Fibroblast of gingiva (primary cell): ENCODE measurements at places on chromosomes 1 and 21.

- no peak for DNase-seq
Measured at GRCh38 chr21:44065428-44065827, 41.8 kb upstream of the PWP2 start.

GRCh38 chr1:222251847-222252246, 296.1 kb downstream of the HHIPL2 start:
- no peak for DNase-seq

DNA sequence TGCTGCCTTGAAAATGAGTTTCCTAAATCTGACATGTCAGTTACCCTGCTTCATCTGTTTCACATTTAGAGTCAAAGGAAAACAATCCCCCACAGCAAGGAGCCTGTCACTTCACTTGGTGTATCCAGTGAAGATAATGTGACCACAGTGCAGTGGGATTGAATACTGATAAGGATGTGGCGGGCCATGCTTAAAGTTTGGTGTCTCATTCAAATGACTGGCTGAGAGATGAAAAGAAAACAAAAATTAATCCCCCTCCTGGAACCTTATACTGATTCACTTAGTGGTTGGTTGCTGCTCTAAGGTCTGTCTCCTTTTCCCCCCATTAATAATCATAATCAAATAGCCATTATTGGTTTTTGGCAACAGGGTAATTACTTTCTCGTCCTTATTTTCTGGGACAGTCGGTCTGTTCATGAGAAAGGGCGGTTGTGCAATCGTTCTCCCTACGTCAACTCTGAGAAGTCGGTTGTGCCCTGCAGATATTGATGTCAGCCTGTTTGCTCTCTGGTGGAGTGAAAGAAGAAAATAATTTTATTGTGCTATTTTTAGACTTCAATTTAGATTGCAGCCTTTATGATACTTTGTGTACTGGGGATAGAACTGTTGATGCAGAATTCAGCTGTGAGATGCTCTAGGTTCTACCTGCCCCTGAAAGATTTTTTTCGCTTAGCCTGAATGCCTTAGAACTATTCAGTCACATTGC, 360.2 kb downstream of the DISC1 start:
- peak; percentile 74 for DNase-seq

DNA sequence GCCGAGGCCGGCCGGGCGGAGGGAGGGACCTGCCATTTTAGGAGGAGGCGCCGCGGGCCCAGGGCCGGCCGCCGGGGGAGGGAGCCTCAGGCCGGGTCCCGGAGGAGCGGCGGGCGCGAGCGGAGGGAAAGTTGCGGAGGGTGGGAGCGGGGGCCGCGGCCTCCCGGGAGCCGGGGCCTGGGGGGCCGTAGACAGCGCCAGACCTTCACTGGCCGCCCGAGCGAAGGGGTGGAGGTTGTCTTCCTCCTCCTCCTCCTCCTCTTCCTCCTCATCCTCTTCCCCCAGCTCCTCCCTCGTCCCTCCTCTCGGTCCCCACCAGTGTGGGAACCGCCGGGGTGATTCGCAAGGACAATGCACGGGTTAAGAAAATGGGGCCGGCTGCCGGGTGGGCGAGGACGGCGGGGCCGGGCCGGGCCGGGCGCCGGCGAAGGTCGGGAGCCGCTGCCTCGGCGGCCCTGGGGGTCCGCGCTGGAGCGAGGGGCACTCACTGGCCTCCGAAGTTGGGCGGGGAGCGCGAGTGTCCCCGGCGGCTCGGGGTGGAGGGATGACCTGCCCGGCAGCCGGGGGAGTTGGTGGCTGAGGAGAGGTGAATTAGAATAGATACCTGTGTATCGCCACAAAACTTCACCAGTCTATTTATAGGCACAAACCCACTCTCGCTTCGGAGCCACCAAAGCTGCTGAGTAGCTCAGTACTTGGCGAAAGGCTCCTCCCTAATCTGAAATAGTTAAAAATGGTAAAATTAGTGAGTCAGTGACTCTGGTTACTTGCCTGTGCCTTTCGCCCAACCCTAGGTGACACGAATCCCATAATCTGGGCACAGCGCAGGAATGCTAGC, 1.3 kb downstream of the DYRK1A start:
- DNase-seq: peak; percentile 56

DNA sequence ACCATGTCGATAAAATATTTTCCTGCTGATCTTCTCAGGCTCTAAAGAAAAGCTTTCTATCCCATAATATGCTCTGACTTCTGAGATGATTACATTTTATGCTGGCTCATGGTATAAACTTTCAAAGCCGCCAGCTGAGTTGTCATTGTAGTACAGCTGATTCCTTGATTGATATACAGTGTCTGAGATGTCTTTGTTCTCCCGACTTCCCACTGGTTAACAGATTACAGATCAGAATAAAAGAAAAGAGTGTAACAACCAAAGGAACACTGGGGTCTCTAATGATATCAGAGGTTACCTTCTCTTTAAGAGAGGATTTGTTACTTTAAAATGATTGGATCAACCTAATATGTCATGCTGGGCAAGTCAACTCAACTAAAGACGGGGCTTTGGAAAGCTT, 485.4 kb upstream of the LRRC7 start:
- DNase-seq: no peak

GRCh38 chr1:106700211-106700610, 356.3 kb upstream of the PRMT6 start:
- peak; percentile 93 for DNase-seq

DNA sequence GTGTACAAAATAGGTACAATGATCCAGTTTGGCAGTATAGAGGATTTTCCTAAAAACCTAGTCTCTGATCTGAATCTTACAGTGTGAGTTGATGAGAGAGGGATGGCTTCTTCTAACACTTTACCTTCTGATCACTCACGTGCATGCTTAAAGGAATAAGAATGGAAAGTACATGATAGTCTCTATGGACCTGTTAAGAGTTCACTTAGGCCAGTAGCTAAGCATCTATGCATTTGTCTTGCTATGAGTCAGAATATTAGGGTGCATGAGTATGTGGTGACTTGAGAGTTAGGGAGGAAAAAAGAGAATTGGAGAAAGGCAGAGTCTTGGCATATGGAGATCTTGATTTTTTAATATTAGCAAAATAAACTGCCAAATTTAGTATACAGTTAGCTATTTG, 206.3 kb downstream of the COL11A1 start:
- DNase-seq: peak; percentile 1

DNA sequence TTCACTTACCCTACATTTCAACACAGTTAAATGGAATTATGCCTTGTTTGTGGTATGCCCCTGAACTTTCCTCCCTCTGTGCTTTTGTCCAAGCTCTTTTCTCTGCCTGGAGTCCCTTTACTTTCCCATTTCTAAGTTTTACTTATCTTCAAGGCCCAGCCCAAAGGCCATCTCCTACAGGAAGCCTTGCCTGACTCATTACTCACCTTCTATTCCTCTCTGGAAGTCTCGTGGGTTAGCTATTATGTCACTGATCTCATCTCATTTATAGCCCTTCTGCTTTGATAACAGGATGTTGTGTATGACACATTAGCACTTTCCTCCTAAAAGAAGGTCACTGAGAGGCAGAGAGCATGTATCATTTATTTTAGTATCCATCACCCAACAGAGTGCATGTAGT, 78.8 kb upstream of the CD1D start:
- DNase-seq: no peak

- DNase-seq: no peak
Measured at GRCh38 chr1:20497506-20497905, 10.4 kb downstream of the MUL1 start.

DNA sequence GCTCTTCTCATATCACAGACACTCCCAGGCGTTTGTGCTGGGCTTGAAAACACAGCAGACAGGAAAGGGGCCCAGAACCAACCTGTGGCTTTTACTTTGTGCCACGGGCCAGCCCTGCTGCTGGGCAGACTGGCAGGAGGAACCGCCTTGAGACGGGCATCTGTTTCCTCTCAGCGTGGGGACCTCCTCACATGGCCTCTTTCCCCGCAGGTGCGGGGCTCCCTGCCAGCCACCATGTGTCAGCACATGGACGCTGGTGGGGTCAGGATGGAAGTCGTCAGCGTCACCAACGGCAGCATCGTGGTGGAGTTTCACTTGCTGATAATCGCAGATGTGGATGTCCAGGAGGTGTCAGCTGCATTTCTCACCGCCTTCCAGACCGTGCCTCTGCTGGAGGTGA, 47.8 kb downstream of the UMODL1 start:
- no peak for DNase-seq
